Skin of body (tissue), 3 donors: ENCODE measurements at places on chromosomes 2 and 18. TPM values are rescaled to one million over a fixed set of nuclear protein-coding genes. Genes with fewer than 3 reads are reported as not detected.

Gene IL1R1
- 20.3 TPM for total RNA-seq

- DNase-seq: no peak
These were observed 1.1 kb downstream of the UGT1A1 start for GRCh38 chr2:233761040-233761769.

DNA sequence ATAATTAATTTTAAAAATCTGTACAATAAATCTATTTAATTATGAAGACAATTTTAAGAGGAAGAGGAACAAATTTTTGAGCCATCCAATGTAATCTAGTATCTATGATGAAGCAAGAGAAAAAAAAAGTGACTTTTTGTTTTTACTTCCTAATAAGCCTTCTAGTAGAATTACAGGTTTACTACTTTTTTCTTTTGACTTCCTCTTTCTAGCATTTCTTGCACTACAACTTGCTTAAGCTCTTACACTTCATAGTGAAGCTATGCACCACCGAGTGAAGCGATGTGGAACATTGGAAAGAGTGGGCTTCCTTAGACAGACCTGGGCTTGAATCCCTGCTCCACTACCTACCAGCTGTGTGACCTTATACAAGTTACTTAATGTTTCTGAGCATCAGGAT lies 2.1 kb downstream of the SERPINB2 start:
- DNase-seq: no peak

Gene RAMP1
- 12.5 TPM for total RNA-seq

DNA sequence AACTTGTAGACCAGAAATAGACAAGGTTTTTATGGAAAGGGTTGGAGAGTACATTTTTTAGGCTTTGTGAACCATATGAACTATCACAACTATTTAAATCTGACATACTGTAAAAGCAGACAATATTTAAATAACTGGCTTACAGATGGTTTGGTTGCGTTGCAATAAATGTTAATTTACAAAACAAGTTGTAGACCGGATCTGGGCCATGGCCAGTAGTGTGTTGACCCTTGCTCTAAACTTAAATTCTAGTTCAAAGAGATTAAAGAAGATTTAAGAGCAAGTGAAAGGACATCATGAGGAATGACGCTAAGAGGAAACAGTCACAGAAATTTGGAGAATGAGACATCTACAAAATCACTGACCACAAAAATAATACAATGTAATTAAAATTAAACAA lies 652.7 kb downstream of the DCDC2C start:
- DNase-seq: peak; percentile 6

Gene CYP1B1
- total RNA-seq: 14.1 TPM

Gene HRH4
- total RNA-seq: 0.30 TPM

DNA sequence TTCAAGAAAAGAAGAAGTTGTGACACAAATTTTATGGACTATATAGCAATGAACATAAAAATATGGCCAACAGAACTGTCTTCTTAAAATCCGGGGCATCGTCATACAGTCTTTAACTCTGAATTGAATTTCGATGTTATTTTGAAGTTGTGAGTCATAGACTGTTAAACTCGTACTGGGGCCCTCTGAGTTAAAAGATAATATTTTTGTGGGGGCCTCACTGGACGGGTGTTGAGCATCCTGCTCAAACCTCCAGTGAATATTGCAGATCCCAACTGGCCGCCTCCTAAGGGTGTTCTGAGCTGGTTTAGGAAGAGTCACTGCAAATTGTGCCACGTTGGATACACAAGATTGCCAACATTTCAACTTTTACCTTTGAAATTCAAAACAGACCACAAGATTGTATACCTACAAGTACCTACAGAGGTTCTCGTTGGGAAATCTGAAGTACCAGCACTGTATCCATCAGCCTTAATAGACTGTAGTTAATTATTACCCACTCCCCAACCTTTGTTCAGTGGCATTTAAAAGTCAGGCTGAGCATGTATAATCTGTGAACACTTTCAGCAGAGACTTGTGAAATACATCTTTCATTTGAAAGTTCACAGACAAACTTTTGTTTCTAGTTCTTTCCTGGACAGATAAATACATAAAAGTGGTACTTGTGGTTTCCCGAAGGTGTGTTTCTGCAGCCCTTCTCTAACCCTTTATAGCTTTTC lies 27.8 kb downstream of the KLHL23 start:
- no peak for DNase-seq

- DNase-seq: no peak
These were observed 402.4 kb upstream of the HS6ST1 start for GRCh38 chr2:128721096-128721495.

GRCh38 chr18:23845988-23846630 lies 156.9 kb downstream of the LAMA3 start:
- no peak for DNase-seq

Gene GPR75
- 2.3 TPM for total RNA-seq

DNA sequence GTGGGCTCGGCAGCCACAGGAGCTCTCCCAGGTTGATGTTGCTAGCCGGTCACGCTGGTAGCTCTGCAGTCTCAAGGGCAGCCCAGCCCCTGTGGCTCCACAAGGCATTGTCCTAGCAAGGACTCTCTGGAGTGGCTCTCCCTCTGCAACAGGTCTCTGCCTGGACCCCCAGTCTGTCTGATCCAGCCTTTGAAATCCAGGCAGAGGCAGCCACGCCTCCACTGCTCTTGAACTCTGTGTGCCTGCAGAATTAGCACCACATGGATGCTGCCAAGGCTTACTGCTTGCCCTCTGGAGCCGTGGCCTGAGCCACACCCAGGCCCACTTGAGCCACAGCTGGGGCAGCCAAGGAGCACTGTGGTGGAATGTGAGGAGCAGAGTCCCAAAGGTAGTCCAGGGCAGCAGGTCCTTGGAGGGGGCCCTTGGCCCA lies 43.0 kb upstream of the FAHD2A start:
- no peak for DNase-seq

- no peak for DNase-seq
These were observed 14.2 kb downstream of the ESPNL start for GRCh38 chr2:238114331-238114841.

- DNase-seq: no peak
These were observed 185.6 kb downstream of the LPIN1 start for GRCh38 chr2:11932048-11932512.

- no peak for DNase-seq
These were observed 60.8 kb upstream of the SPOPL start for GRCh38 chr2:138440759-138441158.

Gene TANC1
- 43.7 TPM for total RNA-seq
